ENCODE measurements at places on chromosomes 7 and 10. TPM values are rescaled to one million over a fixed set of nuclear protein-coding genes. Genes with fewer than 3 reads are reported as not detected.

- H3K36me3 ChIP-seq: no peaks in the 10 kb centered on the region
- H3K4me1 ChIP-seq: peaks cover 44% of the 10 kb centered on the region
- DNase-seq: no peak
- no peaks in the 10 kb centered on the region for H3K27me3 ChIP-seq
- no peak overlapping the region for H3K27ac ChIP-seq
Measured at GRCh38 chr10:12703126-12703525, 298.4 kb downstream of the CCDC3 start.

DNA sequence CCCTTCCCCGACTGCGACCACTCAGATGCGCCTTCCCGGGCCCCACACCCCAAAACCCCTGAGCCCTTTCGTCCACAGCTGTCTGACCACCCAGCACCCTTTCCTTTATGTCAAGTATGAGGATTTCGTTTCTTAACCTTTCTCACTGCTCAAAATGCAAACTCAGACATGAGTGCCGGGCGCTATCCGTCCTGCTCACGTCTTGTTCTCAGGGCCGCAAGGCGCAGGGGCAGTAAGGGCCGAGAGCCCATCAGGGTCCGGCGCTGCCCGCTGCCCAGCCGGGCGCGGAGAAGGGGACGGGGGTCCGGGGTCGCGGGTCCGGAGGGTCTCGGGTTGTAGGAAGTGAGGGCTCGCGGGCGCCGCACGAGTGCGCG is 670 bp upstream of the RBM33 start:
- no peaks in the 10 kb centered on the region for H3K27me3 ChIP-seq
- peak overlapping the region; percentile 100 for H3K4me3 ChIP-seq
- DNase-seq: no peak
- peaks cover 44% of the 10 kb centered on the region for H3K4me1 ChIP-seq

Gene SHOC2
- 76.5 TPM for total RNA-seq

Gene MRLN
- not detected for total RNA-seq

Gene CXCL12
- total RNA-seq: 2.0 TPM

GRCh38 chr10:25457552-25457951 is 282.8 kb downstream of the GPR158 start:
- no peak for DNase-seq
- no peaks in the 10 kb centered on the region for H3K27me3 ChIP-seq
- H3K27ac ChIP-seq: no peak overlapping the region
- no peaks in the 10 kb centered on the region for H3K36me3 ChIP-seq

GRCh38 chr7:26284995-26285632 is 6.5 kb upstream of the SNX10 start:
- peaks cover 6% of the 10 kb centered on the region for H3K4me1 ChIP-seq
- H3K27me3 ChIP-seq: no peaks in the 10 kb centered on the region
- no peak overlapping the region for H3K4me3 ChIP-seq
- no peaks in the 10 kb centered on the region for H3K36me3 ChIP-seq

DNA sequence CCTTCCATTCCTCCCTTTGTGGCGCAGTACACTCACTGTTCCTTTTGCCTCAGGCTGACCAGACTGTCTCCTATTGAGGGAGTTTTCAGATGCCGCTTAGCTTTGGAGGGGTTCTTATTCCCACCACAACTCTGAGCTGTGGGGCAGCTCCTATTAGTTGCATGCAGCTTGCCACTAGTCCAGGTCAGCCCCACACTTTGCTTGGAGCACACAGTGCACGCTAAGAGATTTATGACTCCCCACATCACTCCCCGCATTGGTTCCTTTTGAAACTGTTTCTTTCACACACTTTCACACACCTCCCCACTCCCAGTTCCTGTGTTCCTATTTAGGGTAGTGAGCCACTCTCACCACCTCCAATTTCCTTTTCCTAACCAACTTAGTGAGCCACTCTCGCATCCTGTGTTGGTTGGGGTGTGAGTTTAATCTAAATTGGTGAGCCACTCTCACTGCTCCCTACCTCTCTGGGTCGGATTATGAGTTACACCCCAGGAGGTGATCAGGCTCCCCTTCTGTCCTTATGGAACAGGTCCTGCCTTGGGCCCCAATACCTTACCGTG is 10.4 kb upstream of the ZNF485 start:
- peaks cover 14% of the 10 kb centered on the region for H3K36me3 ChIP-seq
- DNase-seq: peak; percentile 77
- H3K4me1 ChIP-seq: peaks cover 29% of the 10 kb centered on the region
- H3K4me3 ChIP-seq: peak overlapping the region; percentile 76
- H3K27ac ChIP-seq: peak overlapping the region; percentile 30
- no peaks in the 10 kb centered on the region for H3K27me3 ChIP-seq

DNA sequence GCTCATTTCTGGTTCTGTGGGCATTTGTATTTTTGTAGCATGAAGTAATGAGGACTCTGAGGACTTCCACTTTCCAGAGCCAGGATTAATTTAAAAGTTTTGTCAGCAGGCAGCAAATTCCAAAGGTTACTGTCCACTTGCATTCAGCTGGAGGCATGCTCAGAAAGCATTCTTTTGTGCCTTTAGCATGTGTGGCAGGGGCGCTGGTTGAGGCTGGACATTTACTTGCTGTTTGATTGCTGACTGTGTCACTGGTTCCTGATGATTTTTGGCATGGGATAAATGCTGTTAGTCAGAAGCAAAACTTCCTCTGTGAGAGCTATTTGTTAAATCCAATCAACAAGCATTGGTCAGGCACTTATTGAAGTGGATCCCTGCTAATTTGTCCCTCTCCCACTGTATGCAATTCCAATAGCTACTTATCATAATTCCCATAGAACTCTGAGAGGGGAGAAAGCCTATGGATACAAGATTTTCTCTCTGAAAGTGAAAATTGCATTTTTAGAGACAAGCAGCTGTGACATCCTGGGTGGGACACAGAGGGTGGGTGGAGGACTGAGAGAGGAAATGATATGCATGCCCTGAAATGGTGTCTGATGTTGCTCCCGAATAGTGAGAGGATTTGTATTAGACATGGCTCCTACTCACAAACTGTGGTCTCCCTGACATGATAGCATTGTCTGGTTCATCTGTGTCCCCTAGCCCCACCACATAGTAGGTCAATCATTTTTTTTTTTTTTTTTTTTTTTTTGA is 161.2 kb upstream of the WDR11 start:
- no peaks in the 10 kb centered on the region for H3K27me3 ChIP-seq
- H3K4me3 ChIP-seq: peak overlapping the region; percentile 24
- no peak overlapping the region for H3K27ac ChIP-seq
- peaks cover 44% of the 10 kb centered on the region for H3K4me1 ChIP-seq

DNA sequence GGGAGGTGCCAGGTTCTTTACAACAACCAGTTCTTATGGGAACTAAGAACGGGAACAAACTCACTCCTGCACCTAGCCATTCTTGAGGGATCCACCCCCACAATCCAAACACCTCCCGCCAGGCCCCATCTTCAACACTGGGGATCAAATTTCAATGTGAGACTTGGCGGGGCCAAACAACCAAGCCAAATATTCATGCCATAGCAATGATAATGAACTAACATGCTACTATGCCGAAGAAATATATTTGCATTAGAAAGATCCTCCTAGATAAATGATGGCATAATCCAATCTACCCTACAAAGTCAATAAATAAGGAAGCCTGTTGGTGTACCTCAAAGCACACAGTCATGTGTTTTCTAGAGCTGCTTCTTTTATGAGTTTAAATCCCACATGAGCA is 57.6 kb downstream of the CCDC71L start:
- DNase-seq: no peak
- no peaks in the 10 kb centered on the region for H3K27me3 ChIP-seq
- no peaks in the 10 kb centered on the region for H3K4me1 ChIP-seq
- no peak overlapping the region for H3K27ac ChIP-seq

DNA sequence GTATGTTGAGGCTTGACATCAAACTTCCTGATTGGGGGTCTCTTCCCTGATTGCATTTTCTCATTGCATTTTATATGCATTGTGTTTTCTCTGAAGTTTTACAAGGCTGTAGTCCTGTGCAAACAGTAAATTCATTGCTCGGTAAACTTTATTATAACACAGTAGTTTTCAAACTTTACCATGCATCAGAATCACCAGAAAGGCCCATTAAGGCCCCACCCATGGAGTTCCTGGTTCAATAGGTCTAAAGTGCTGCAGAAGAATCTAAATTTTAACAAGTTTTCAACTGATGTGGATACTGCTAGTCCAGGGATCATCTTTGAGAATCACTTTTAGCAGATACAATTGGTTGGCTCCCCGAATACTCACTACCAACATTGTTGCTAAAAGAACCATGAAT is 634.7 kb upstream of the LRRTM3 start:
- H3K4me3 ChIP-seq: no peak overlapping the region
- H3K27ac ChIP-seq: no peak overlapping the region
- H3K27me3 ChIP-seq: no peaks in the 10 kb centered on the region
- peaks cover 6% of the 10 kb centered on the region for H3K36me3 ChIP-seq

GRCh38 chr7:17037356-17037755 is 155.6 kb upstream of the AGR3 start:
- no peak overlapping the region for H3K4me3 ChIP-seq
- no peaks in the 10 kb centered on the region for H3K27me3 ChIP-seq
- peak overlapping the region; percentile 86 for H3K27ac ChIP-seq
- no peak for DNase-seq

DNA sequence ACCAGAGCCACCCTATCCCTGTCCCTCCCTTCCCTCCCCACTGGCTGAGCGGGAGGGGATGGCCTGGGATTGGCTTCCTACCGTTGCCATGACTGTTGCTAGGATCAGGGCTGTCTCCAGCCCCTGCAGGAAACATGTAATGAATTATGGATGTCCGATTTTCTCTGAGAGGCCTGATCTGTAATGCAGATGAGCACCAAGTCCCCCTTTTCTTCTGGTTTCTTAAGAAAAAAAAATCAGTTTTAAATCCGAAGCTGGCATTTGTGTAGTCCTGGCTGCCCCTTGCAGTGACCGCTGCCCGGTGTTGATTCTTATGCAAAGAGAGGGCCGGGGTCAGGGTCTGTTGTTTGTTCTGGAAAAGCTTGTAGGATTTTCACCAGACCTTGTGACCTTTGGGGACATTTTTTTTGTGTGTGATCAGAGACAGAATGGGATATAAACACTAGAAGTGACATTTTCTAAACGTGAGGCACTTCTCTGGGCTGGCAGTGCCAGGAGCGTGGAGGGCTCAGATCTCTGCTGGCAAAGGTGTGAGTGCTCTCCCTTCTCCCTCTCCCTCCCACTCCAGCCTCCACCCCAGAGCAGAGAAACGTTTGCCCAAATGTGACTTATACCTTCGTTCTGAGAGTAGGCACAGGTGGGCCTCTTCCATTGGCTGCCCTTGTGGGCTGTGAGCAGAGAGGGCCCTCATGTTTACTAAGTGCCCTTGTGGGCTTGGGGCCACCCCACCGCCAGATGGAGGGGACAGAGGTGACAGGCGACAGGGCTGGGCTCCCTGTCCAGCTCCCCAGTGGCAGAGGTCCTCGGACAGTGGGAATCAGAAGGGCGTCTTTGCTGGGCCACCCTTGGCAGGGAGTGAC is 127.5 kb downstream of the DNAJB6 start:
- H3K36me3 ChIP-seq: no peaks in the 10 kb centered on the region
- peaks cover 24% of the 10 kb centered on the region for H3K27me3 ChIP-seq
- no peak for DNase-seq
- no peaks in the 10 kb centered on the region for H3K4me1 ChIP-seq
- H3K4me3 ChIP-seq: no peak overlapping the region
- no peak overlapping the region for H3K27ac ChIP-seq

Gene DRGX
- not detected for total RNA-seq

- no peak overlapping the region for H3K27ac ChIP-seq
- H3K36me3 ChIP-seq: no peaks in the 10 kb centered on the region
- DNase-seq: no peak
- no peak overlapping the region for H3K4me3 ChIP-seq
Measured at GRCh38 chr10:124622866-124623536, 121.2 kb downstream of the FAM53B start.

Gene MBL2
- not detected for total RNA-seq

Gene AVL9
- total RNA-seq: 41.8 TPM

DNA sequence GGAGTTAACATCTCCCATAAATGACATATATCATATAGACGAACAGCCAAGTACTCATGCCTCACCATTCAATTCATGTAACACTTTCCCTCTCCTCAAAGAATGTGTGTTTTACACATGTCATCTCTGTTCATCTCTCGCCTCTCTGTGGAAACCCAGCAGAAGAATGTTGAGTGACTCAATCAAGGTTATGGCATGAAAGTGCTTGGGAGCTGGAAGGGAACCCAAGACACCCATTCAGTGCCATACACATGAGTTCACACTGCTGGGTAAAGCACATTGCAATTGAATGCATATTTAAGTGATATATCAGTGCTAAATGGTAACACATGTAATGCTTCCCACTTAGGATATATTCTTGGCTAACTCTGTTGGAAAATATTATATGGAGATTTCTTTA is 322.9 kb downstream of the PTEN start:
- no peaks in the 10 kb centered on the region for H3K4me1 ChIP-seq
- H3K4me3 ChIP-seq: no peak overlapping the region
- H3K36me3 ChIP-seq: no peaks in the 10 kb centered on the region
- no peak for DNase-seq

DNA sequence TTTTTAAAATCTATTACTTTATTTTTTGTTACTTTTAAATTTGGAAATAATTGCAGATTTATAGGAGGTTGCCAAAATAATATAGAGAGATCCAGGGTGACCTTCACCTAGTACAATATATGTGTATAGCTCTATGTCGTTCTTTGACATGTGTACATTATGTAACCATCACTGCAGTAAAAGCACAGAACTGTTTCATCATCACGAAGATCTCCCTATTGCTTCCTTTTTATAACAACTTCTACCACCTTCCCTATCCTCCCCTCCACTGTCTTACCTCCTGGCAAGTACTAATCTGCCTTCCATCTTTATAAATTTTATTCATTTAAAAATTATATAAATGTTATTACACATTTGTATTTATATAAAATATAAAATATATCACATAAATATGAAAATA is 251.0 kb downstream of the AUTS2 start:
- H3K27ac ChIP-seq: no peak overlapping the region
- no peak for DNase-seq
- H3K4me3 ChIP-seq: no peak overlapping the region
- H3K27me3 ChIP-seq: no peaks in the 10 kb centered on the region

GRCh38 chr10:96584035-96584434 is 2.8 kb downstream of the TM9SF3 start:
- H3K27me3 ChIP-seq: no peaks in the 10 kb centered on the region
- no peaks in the 10 kb centered on the region for H3K36me3 ChIP-seq
- DNase-seq: no peak
- H3K27ac ChIP-seq: no peak overlapping the region
- peaks cover 44% of the 10 kb centered on the region for H3K4me1 ChIP-seq
